ENCODE measurements at places on chromosomes 4 and X. TPM values are rescaled to one million over a fixed set of nuclear protein-coding genes. Genes with fewer than 3 reads are reported as not detected.

KLF3 gene
- total RNA-seq = 9.9 TPM

TMEM255A gene
- not detected for total RNA-seq

CCNG2 gene
- 25.1 TPM for total RNA-seq

USP17L22 gene
- not detected for total RNA-seq

FAM149A gene
- 0.40 TPM for total RNA-seq

BMX gene
- total RNA-seq = not detected

XKRX gene
- total RNA-seq = 0.45 TPM

CLOCK gene
- total RNA-seq = 10.9 TPM

TMSB15B gene
- 6.2 TPM for total RNA-seq

IQCM gene
- total RNA-seq = not detected

GAGE1 gene
- total RNA-seq = not detected

SLC38A5 gene
- total RNA-seq = 73.0 TPM

ZC4H2 gene
- 8.9 TPM for total RNA-seq

OPN1LW gene
- not detected for total RNA-seq

MGAT4D gene
- not detected for total RNA-seq

SPANXN4 gene
- not detected for total RNA-seq

CT45A2 gene
- not detected for total RNA-seq

IL2 gene
- total RNA-seq = 164 TPM

HERC3 gene
- total RNA-seq = 29.0 TPM

IL3RA gene
- total RNA-seq = 1.4 TPM

ZFP92 gene
- total RNA-seq = 1.6 TPM

SPANXA2 gene
- not detected for total RNA-seq

DYNLT3 gene
- 27.2 TPM for total RNA-seq

MAP3K15 gene
- 0.69 TPM for total RNA-seq

PPP4R3C gene
- not detected for total RNA-seq

NAAA gene
- 31.7 TPM for total RNA-seq

SPARCL1 gene
- not detected for total RNA-seq

REELD1 gene
- not detected for total RNA-seq

MTMR8 gene
- 5.0 TPM for total RNA-seq

POLR2B gene
- 123 TPM for total RNA-seq

GIMD1 gene
- total RNA-seq = not detected

AGTR2 gene
- not detected for total RNA-seq

LRBA gene
- 63.7 TPM for total RNA-seq

GASK1B gene
- total RNA-seq = not detected

F8A3 gene
- 0.27 TPM for total RNA-seq

MAGEA9B gene
- not detected for total RNA-seq

ARHGAP24 gene
- not detected for total RNA-seq

CDK16 gene
- 68.8 TPM for total RNA-seq

MOB1B gene
- 18.6 TPM for total RNA-seq

S100P gene
- 20.3 TPM for total RNA-seq

LRCH2 gene
- not detected for total RNA-seq

ADGRL3 gene
- not detected for total RNA-seq

GSX2 gene
- not detected for total RNA-seq
